ENCODE measurements at places on chromosomes 6 and 20. TPM values are rescaled to one million over a fixed set of nuclear protein-coding genes. Genes with fewer than 3 reads are reported as not detected.

Gene ZNF311
- total RNA-seq: 1.9 TPM

GRCh38 chr6:18016698-18017097, 29.3 kb upstream of the KIF13A start:
- no peaks in the 10 kb centered on the region for H3K36me3 ChIP-seq
- no peak overlapping the region for H3K4me3 ChIP-seq
- H3K4me1 ChIP-seq: no peaks in the 10 kb centered on the region
- H3K27me3 ChIP-seq: no peaks in the 10 kb centered on the region

DNA sequence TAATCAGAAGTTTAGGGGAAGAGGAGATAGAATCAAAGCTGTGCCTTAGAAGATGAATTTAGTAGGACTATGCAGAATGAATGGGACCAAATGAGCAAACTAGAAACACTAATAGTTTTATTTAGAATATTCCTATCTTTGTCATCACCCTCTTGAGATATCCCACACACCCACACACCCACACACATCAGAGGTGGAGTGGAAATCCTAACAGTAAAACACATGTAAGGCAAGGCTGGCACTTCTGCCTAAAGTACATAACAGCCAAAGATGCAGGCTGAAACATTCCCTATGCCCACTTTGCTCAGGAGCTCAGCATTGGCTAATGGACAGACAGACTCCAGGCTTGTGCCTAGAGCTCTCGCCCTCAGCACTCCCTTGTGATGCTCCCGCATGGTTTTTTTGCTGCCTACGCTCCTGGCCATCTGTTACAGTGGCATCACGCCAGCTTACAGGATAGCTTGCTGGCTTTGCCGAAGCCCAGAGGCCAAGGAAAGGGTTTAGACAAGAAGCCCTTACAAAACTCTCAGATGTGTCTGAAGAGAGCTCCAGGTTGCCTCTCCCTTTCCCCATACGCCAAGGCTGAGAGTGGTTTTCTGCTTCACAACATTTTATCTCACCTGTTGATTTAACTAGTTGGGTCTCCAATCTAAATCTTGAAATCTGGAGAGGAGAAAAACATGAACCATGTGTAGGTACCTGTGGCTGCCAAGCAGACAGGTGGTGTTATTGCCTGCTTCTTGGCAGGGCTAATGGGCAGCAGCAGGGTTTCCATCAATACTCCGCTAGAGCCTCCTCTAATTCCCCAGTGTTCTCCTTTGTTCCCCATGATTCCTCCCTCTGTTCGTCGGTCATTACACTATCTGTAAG, 282.6 kb upstream of the ID4 start:
- H3K4me3 ChIP-seq: no peak overlapping the region
- H3K27ac ChIP-seq: no peak overlapping the region
- no peaks in the 10 kb centered on the region for H3K27me3 ChIP-seq
- DNase-seq: no peak
- H3K4me1 ChIP-seq: no peaks in the 10 kb centered on the region

DNA sequence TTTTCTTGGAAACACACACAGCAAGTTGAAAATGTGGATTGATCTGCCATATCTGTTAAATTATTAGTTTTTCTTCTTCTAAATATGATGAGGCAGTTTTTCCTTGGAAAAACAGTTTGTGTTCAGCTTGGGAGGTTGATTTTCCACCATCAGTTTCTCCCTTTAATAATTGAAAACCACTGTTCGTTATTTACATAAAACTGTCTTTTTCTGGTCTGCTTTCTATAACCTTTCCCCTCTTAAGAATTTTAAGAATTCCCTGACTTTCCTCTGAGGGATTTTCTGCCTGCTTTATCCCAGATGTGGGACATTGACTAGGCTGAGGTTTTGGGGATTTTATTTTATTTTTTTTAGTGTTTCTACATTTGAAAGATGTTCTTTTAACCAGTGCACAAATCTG, 27.2 kb downstream of the DSE start:
- no peaks in the 10 kb centered on the region for H3K27me3 ChIP-seq
- no peaks in the 10 kb centered on the region for H3K4me1 ChIP-seq
- peak overlapping the region; percentile 16 for H3K27ac ChIP-seq
- no peak overlapping the region for H3K4me3 ChIP-seq

- no peak overlapping the region for H3K27ac ChIP-seq
- DNase-seq: no peak
- no peaks in the 10 kb centered on the region for H3K4me1 ChIP-seq
- H3K36me3 ChIP-seq: no peaks in the 10 kb centered on the region
Measured at GRCh38 chr6:168206661-168207274, 112.8 kb downstream of the DACT2 start.

GRCh38 chr6:27650620-27651370, 177.9 kb upstream of the ZNF184 start:
- no peak for DNase-seq
- H3K4me1 ChIP-seq: no peaks in the 10 kb centered on the region
- H3K27me3 ChIP-seq: peaks cover 89% of the 10 kb centered on the region
- H3K27ac ChIP-seq: no peak overlapping the region

DNA sequence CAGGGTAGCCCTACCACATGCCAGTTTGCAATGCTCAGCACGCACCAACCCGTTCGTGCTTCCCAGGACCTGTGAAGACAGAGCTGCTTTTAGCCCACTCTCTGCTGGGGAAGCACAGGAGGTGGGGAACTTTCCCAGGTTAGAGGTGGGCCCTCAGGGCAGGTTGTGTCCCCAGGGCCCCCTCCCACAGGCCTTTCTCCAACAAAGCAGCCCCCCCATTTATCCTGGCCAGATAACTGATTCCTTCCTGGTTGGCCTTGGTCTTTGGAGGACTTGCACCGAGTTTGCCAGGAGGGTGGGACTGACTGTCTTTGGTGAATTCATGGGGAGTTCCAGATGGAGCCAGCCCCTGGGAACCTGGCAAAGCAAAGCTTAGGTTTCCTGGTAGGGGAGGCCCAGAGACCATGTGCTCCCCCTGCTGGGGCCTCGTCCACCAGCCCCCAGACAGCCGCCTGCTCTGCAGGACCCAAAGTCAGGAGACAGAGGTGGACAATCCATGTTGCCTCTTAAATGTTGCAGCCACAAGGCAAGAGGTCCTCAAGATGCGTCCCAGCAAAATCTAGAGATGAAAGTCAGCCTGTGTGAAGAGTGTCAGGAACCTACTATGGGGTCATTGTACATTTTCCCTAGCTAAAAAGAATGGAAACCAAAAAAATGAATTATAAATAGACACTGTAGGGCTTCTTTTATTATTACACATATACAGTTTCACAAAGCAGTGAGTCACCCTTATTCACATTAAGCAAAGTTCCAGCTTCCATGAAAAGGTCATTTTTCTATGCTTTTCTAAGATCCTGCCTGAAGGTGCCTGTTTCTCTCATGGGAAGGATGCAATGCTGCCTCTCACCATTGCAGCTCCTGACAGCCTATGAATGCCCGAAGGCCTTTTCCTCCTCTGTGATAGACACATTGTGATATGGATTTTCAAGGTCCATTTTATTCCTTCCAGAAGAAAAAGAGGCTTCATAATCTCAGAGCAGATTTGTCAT, 497.8 kb downstream of the PREX1 start:
- no peaks in the 10 kb centered on the region for H3K36me3 ChIP-seq
- H3K27ac ChIP-seq: no peak overlapping the region
- DNase-seq: no peak
- H3K27me3 ChIP-seq: peaks cover 4% of the 10 kb centered on the region
- no peaks in the 10 kb centered on the region for H3K4me1 ChIP-seq
- no peak overlapping the region for H3K4me3 ChIP-seq

Gene IYD
- 16.7 TPM for total RNA-seq

- H3K27me3 ChIP-seq: no peaks in the 10 kb centered on the region
- peak overlapping the region; percentile 8 for H3K4me3 ChIP-seq
- no peak overlapping the region for H3K27ac ChIP-seq
- H3K36me3 ChIP-seq: no peaks in the 10 kb centered on the region
- DNase-seq: no peak
- H3K4me1 ChIP-seq: peaks cover 11% of the 10 kb centered on the region
Measured at GRCh38 chr6:137342607-137343190, 123.5 kb upstream of the IFNGR1 start.

GRCh38 chr6:106046854-106047200, 39.3 kb upstream of the PRDM1 start:
- no peaks in the 10 kb centered on the region for H3K36me3 ChIP-seq
- H3K27me3 ChIP-seq: no peaks in the 10 kb centered on the region
- no peak for DNase-seq
- H3K4me3 ChIP-seq: no peak overlapping the region
- H3K4me1 ChIP-seq: peaks cover 4% of the 10 kb centered on the region
- no peak overlapping the region for H3K27ac ChIP-seq

GRCh38 chr6:111992851-111993250, 61.1 kb upstream of the CCN6 start:
- no peak overlapping the region for H3K4me3 ChIP-seq
- no peaks in the 10 kb centered on the region for H3K27me3 ChIP-seq
- no peak for DNase-seq
- H3K27ac ChIP-seq: no peak overlapping the region

GRCh38 chr6:134379599-134379998, 61.7 kb upstream of the SGK1 start:
- peak overlapping the region; percentile 63 for H3K27ac ChIP-seq
- H3K27me3 ChIP-seq: no peaks in the 10 kb centered on the region
- no peak for DNase-seq
- H3K36me3 ChIP-seq: no peaks in the 10 kb centered on the region

DNA sequence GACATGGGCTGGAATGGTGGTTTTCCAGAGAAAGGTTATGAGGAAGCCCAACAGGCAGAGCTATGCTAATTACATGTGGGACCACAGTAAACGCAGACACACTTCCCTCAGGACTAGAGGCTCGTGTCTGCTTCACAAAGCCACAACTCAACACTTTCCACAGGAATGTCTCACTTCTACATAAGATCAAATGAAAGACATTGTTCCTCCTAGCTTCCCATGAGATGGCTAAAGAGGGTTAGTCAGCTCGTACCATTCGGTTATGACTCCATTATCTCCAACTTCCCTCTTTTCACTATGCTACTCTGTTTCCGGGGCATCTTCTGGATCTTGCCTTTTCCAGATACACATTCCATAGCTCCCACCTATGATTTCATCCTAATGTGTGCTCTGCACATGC, 29.1 kb upstream of the ZC3H12D start:
- H3K4me3 ChIP-seq: no peak overlapping the region
- H3K36me3 ChIP-seq: no peaks in the 10 kb centered on the region
- peaks cover 8% of the 10 kb centered on the region for H3K4me1 ChIP-seq
- DNase-seq: no peak
- H3K27me3 ChIP-seq: no peaks in the 10 kb centered on the region
- no peak overlapping the region for H3K27ac ChIP-seq

Gene SPEF1
- not detected for total RNA-seq

DNA sequence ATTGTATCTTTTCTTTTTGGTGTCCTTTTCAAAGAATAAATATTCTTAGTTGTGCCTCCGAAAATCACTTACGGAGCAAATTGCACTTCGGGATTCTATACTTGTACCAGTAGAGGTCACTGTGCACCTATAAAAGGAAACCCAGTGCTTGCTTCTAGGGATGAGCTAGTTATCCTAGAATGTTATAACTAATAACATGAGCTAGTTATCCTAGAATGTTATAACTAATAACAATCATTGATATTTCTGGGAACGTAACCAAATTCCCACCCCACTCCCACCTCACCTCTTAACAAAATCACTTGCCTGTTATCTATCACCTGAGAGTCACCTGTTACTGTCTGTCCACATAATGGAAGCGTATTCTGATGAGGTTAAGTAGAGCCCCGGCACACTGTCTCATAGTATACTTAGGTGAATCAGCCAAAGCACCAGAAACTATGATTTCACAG, 126.9 kb upstream of the TIAM2 start:
- no peaks in the 10 kb centered on the region for H3K36me3 ChIP-seq
- H3K27me3 ChIP-seq: no peaks in the 10 kb centered on the region
- no peak overlapping the region for H3K4me3 ChIP-seq
- peaks cover 5% of the 10 kb centered on the region for H3K4me1 ChIP-seq

DNA sequence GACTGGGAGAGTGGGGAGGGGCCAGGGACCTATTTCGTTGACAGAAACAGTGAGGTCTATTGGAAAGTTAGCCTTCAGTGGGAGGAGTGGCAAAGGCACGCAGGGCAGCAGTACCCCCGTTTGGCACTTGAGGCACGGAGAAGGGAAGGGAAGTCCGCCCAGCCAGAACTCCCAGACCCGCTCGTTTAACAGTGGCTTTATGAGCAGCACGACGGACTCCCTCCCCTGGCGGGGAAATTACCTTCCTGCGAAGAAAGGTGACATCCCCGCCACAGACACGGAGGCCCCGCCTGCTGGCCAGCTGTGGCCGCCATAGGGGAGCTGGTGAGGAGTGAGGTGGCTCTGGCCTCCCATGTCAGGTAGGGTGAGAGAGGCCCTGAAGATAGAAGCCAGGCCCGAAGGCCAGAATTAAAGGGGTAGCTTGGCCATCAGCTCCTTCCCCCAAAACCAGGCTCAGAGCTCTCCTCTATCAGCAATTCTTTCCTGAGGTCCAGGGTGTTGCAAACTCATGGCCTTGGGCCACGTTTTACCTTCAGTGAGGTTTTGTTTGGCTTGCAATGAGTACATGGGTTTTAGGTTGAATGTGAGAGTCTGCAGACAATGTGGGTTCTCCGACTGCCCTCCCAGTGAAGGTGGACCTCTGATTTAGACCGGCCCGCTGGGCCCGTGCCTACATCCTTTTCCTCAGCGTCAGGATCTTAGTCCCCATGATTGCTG, 123.7 kb downstream of the MRPL14 start:
- H3K4me1 ChIP-seq: peaks cover 12% of the 10 kb centered on the region
- no peaks in the 10 kb centered on the region for H3K36me3 ChIP-seq
- H3K4me3 ChIP-seq: peak overlapping the region; percentile 43
- DNase-seq: no peak
- peaks cover 29% of the 10 kb centered on the region for H3K27me3 ChIP-seq

Gene SYNGAP1
- 9.5 TPM for total RNA-seq

DNA sequence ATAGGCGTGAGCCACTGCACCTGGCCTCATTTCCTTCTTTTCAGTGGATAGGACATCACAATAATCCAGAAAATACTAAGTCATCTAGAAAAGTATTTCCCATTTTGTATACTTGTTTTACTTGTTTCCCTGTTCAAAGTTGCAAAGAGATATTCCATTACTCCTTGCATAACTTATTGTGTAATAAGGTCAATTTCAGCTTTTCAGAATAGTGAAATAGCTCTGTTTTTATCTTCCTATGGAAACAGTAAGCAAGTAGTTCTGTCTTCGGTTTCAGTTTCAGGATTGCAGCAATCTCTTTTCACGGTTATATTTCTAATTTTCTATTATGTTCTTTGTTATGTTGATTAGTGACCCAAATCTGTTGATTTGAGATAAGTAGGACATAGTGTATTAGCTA, 6.0 kb downstream of the STX11 start:
- H3K4me1 ChIP-seq: peaks cover 14% of the 10 kb centered on the region
- H3K36me3 ChIP-seq: no peaks in the 10 kb centered on the region
- no peak overlapping the region for H3K4me3 ChIP-seq
- DNase-seq: no peak
- no peak overlapping the region for H3K27ac ChIP-seq
- peaks cover 9% of the 10 kb centered on the region for H3K27me3 ChIP-seq

- no peaks in the 10 kb centered on the region for H3K27me3 ChIP-seq
- H3K36me3 ChIP-seq: no peaks in the 10 kb centered on the region
- no peak overlapping the region for H3K27ac ChIP-seq
- no peak for DNase-seq
Measured at GRCh38 chr6:89954721-89955148, 60.5 kb downstream of the GJA10 start.
